ENCODE measurements at places on chromosomes 1 and 21.

GRCh38 chr1:8474369-8474768, 156.5 kb downstream of the SLC45A1 start:
- DNase-seq: no peak

GRCh38 chr1:205582471-205583291, 49.1 kb downstream of the ELK4 start:
- no peak for DNase-seq

DNA sequence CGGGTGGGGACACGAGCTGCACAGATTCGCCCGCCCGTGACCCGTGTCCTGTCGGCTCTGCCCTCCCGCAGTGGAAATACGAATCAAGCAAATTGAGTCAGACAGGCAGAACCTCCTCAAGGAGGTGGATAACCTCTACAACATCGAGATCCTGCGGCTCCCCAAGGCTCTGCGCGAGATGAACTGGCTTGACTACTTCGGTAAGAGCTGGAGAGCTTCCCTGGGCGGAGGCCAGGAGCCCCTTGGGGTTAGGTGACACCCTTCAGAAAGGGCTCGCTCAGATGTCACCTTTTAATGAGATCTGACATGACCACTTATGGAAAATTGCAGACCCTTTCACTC, 489 bp downstream of the CDCA8 start:
- DNase-seq: peak; percentile 18

GRCh38 chr1:93440706-93441105, 7.2 kb upstream of the FNBP1L start:
- no peak for DNase-seq

DNA sequence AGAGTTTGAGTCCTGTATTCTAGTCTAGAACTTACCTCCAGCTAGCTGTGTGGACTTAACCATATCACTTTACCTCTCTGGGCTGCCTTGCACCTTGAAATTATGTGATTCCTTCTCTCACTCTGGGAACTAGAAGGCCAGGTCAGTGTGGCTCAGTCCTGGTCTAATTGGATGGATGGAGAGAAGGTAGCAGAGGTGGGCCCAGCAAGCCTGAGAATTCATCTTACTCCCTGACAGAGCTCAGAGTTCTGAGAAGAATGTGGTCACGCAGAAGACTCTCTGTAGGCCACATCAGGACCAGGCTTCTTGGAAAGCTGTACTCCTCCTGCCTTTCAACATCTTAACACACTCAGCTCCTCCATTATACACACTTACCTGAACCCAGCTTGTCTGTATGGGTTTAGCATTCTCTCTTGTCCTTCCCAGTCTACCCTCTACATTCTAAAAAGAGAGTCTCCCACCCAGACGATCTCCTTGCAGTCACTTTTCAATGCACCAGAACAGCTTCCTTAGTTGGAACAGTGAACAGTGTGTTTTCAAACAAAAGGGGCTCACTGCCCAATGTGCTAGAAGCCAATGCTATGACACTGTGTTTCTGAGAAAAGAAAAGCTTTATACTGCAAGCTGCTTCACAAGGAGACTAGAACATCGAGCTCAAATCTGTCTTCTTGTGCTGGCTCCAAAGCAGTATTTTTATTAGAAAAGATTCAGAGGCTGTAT, 60.5 kb downstream of the CAPN9 start:
- DNase-seq: no peak

DNA sequence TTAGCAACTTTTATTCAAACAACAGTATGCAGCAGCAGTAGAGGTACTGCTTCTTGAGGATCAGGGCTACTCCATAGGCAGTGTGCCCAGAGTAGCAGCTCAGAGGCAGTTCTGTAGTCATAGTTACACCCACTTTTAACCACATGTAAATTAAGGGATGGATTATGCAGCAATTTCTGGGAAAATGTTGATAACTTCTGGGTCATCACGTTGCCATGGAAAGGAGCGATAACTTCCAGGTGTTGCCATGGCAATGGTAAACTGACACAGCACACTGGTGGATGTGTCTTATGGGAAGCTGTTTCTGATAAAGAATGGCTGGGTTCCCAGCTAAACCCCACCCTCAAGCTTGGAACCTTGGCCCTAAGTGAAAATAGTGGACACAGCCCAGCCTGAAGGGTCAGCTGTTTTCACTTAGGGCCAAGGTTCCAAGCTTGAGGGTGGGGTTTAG, 29.0 kb upstream of the PLA2G2A start:
- peak; percentile 85 for DNase-seq

Data from hematopoietic multipotent progenitor cell treated with erythropoietin and hydrocortisone succinate and interleukin-3 and kit ligand, for 15 days (in vitro differentiated cells).